ENCODE measurements at places on chromosomes 1 and 21.

- DNase-seq = no peak
These were observed 69.7 kb upstream of the ADAM30 start for GRCh38 chr1:119966020-119966419.

DNA sequence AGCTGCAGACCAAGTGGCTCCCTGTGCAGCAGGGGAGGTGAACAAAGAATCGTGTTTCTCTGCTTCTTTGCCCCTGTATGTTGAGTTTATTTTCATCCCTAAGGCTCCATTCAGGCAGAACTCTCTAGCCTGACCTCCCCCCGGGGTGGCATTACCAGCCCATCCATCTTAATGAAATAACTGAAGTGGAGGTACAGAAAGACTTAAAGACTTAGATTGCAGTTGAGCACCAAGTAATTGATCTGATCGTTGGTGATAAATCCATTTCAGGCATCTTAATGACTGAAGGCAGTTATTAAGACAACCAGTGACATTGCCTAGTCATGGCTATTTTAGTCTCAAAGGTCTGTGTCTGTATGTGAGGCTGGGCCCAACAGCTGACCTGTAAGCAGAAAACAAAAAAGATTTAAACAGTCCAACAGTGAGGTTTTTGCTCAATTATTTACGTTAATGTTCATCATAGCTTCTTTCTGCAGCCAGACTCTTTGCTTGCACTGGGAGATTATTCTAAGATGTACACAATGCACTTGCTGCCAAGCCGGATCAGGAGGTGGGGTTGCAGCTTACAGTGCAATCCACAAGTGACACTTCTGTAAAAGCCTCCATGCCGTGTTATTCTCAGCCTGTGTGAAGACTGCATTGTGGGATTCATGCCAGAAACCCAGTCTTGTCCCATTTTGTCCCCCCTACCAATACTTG is 363.0 kb upstream of the DUSP10 start:
- DNase-seq = no peak

GRCh38 chr1:180731131-180731530 is 99.3 kb downstream of the XPR1 start:
- no peak for DNase-seq

- DNase-seq = no peak
These were observed 25.7 kb downstream of the RPRD2 start for GRCh38 chr1:150389650-150390049.

- no peak for DNase-seq
These were observed 10.3 kb upstream of the NBPF11 start for GRCh38 chr1:148162363-148162762.

- DNase-seq = no peak
These were observed 11.7 kb downstream of the EVA1C start for GRCh38 chr21:32424191-32424535.

GRCh38 chr1:23736437-23737134 is 6.7 kb upstream of the ELOA start:
- no peak for DNase-seq

- peak; percentile 57 for DNase-seq
These were observed at the start of gene G0S2 for GRCh38 chr1:209674957-209675564. Gene G0S2, plus strand, starts transcription at chr1:209675412. Its CDS starts 273 bp downstream, at chr1:209675685.

GRCh38 chr1:208465786-208466590 is 221.8 kb upstream of the PLXNA2 start:
- no peak for DNase-seq

DNA sequence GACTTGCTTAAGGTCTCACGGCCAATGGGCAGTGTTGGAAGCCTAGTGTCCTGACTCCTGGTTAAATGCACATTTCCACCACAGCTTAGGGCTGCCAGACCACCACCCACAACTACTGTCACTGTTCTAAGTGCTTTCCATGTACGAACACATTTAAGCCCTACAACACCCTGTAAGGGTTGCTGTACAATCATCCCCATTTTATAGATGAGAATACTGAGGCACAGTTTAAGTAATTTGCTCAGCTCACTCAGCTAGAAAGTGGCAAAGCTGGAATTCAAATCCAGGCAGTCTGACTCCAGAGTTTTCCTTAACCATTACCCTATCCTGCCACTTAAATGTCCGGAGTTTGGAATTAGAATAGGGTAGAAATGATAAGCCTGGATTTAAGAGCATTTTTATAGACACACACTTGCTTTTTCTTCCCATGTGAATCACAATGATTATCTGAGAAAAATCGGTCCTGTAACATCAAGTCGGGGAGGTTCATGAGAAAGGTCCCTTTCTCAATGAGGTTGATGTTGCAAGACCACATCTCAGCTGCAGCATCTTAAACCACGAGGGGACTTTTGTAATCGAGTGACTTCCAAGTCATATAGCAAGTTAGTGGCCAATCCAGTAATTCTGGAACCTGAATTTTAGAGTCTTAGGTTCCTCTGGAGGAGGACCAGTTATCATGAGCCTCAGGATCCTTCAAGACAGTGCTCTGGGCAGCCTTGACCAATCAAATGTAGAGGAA is 8.6 kb downstream of the E2F2 start:
- no peak for DNase-seq

DNA sequence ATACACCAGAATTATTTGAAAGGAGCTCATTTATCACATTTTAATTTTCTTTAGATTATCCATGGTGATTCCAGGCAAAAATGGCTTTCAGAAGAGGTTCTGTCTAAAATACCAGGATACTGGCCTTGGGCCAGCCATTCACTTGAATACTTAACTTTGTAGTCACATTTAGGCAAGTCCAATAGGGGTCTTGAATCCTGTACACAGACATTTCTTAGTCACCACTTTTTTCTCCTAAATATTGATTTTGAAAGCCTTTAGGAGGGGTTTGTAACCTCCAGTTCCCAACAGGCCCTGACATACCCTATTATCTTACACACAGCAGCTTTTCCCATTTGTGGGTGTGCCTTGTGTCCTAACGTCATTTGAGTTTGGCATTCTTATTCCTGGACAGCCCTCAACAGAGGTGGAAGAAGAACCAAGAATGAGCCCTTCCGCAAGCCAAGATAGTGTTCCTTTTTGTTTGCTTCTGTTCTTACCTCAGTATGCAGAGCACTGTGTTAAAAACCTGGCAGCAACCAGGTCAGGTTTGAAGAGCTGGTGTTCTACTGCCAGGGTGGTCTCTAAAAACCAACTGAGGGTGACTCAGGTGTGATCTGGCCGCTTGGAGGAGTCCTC is 19.5 kb downstream of the MAP3K7CL start:
- DNase-seq = no peak

DNA sequence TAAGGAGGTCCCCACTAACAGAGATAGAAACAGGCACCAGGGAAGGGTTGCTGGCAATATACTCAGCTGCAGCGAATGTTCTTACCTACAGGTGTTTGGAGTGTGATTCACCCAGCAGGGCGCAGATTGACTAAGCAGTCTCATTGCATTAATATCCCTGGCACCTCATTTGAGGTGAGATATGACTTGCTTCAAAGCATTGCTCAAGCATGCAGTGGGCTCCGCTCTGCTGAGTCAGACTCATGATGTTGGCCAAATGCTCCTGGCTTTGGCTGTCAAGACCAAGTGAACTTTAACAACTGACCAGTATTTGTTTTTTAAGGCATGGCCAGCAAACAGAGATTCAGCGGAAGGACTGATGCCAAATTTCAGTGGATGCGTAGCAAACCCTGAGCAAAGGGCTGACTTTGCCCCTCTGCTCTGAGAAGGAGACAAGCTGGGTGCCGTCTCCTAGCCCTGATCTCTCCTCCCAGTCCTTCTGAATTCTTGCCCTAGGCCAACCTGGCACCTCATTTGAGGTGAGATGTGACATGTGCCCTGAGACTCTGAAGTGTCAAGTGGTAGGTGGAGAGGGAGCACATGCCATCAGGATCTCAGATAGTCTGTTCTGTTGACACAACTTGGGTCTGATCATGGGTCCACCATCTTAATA is 187.1 kb upstream of the COA6 start:
- no peak for DNase-seq

DNA sequence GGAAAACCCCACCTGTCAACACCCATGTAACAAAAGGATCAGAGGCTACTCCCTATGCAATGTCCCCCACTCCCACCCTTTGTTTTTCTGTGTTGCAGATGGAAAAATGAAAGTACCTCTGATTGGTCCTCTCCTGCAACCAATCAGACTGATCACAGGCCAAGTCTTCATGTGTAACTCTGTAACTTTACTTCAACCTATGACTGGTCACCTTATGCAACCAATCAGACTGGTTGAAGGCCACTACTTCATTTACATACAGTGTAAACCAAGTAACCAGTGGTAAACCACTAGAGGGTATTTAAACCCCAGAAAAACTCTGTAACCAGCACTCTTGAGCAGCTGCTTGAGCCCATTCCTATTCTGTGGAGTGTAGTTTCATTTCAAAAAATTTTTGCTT is 266.3 kb upstream of the OLFM3 start:
- no peak for DNase-seq

DNA sequence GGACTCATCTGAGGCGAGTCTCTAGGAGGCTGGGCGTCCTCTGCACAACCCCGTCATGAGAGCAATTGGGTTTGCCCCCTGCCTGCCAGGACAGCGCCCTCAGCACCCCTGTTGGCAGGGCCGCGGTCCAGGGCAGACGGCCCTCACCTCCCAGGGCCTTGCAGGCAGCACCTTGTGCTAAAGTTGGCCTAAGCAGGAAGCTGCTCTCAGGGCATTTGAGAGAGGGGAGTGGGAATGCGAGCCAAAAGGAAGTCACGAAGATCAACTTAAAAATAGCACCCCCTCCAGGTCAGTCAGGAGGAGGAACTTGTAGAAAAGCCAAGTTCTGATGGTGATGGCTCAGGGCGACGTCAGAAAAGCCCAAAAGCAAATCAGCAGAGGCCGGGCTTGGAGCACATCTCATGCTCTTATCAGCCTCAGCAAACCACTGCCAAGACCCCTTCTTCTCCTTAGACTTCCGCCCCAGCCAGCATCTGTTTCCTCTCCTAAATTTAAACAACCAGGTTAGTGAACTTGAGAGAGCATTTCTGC is 12.6 kb upstream of the ADORA3 start:
- no peak for DNase-seq

DNA sequence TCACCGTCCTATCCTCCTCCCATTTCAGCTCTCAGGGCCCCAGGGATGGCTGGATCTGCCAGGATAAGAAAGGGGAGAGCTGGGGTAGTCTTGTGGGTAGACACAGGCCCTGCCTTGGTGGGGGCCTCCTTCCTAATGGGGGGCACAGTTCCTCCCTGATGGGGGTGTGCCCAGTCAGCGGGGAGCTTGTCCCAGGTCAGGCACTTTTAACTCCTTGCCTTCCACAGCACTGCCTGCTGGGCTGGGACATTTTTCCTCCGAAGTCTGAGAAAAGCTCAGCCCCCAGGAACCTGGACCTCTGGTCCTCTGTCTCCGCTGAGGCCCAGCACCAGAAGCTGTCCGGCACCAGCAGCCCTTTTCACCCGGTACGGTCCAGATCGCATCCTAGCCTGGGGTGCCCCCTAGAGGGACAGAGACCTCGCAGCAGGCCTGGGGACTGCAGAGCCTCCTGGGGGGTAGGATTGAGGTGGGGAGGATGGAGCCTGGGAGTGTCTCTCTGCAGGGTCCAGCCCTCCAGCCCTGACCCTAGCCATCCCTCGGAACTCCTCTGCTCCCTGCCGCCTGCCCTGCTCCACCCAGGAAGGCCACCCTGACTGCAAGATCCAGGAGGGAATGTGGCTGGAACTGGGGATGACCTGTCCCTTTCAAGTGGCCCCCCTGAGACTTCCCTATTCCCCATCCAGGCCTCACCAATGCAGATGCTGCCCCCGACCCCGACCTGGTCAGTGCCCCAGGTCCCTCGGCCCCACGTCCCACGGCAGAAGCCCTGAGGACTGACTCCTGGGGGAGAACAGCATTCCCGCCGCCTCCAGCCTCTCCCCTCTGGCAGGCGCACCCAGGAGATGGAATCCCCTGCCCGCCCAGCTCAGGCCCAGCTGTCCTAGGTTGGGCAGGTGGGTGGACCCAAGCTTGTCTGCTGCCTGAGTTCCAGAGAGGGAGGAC is 12.0 kb downstream of the MIIP start:
- DNase-seq = no peak

DNA sequence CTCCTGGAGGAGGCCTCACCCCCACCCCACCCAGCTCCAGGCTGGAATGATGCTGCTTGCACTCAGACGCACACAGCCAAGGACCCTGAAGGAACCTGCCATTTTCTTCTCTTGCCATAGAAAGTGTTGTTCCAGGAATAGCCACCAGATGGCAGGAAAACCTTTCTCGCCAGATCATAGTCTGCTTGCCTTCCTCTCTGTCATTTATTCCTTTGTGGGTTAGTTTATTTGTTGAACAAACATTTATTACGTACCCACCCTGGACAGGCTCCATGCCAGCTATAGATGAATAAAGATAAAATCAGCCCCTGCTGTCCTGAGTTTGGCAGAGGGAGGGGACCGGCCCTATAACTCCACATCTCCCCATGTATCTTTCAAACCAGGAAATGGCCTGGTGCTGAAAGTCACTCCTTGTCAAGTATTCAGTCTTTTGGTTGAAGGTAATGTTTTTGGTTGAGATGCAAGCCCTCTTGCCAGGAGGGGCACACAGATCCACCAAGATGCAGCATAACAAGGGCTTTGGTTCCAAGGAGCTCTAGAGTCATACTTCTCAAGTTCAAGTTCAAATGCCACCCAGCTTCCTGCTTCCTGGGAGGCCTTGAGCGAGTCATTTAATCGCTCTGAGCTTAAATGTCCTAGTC is 7.0 kb upstream of the KCNC4 start:
- DNase-seq = peak; percentile 87

GRCh38 chr1:35592991-35593769 is 20.1 kb downstream of the TFAP2E start:
- no peak for DNase-seq

GRCh38 chr1:182227864-182228547 is 163.6 kb downstream of the GLUL start:
- no peak for DNase-seq

GRCh38 chr1:9892563-9893528 is 17.2 kb downstream of the CTNNBIP1 start:
- no peak for DNase-seq

GRCh38 chr1:35386959-35387358 is 118.5 kb downstream of the ZMYM4 start:
- DNase-seq = no peak

DNA sequence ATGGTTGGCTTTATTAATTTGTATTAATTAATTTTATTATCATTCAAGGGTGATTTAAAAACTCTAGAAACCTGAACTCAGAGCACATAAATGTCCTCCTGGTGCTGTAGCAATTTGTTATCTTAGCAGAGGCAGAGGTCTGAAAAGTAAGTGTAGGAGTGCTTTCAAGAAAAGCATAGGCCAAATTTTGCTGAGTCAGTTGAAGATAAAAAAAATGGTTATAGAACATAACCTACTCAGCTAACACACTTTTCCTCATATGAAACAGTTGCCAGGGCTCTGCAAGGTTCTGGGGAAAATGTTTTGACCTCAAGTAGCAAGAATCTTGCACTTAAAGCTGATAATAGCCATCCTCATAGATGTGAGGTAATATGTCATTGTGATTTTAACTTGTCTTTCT is 53.5 kb upstream of the CHODL start:
- DNase-seq = no peak
